ENCODE measurements at places on chromosomes 1 and 21. TPM values are rescaled to one million over a fixed set of nuclear protein-coding genes. Genes with fewer than 3 reads are reported as not detected.

DNA sequence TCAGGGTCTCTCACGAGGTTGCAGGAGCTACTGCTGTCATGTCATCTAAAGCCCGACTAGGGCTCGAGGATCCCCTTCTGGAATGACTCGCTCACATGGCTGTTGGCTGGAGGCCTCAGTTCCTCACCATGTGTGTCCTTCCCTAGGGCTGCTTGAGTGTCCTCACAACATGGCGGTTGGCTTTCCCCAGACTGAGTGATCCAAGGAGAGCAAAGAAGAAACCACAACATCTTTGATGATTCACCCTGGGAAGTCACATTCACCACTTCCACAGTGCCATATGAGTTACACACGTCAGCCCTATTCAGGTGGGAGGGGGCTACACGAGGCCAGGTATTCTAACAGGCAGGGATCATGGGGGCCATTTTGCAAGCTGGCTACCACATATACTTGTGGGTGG, 64.9 kb downstream of the FHAD1 start:
- peaks cover 2% of the 10 kb centered on the region for H3K27me3 ChIP-seq
- DNase-seq, result no peak
- no peak overlapping the region for H3K4me3 ChIP-seq
- H3K36me3 ChIP-seq, result no peaks in the 10 kb centered on the region
- H3K27ac ChIP-seq, result no peak overlapping the region

DNA sequence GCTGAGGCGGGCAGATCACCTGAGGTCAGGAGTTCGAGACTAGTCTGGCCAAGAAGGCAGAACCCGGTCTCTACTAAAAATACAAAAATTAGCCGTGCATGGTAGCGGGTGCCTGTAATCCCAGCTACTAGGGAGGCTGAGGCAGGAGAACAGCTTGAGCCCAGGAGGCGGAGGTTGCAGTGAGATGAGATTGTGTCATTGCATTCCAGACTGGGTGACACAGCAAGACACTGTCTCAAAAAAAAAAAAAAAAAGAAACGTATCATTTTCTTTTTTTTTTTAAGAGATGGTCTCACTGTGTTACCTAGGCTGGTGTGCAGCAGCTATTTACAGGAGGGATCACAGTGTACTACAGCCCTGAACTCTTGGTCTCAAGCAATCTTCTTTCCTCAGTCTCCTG, 47.3 kb downstream of the ITGB3BP start:
- H3K36me3 ChIP-seq, result peaks cover 27% of the 10 kb centered on the region
- H3K4me3 ChIP-seq, result no peak overlapping the region
- DNase-seq, result no peak
- H3K27me3 ChIP-seq, result no peaks in the 10 kb centered on the region
- H3K4me1 ChIP-seq, result no peaks in the 10 kb centered on the region
- no peak overlapping the region for H3K27ac ChIP-seq

Gene LCE1C
- not detected for total RNA-seq

Gene KRTAP11-1
- total RNA-seq, result not detected

Gene ADAMTS4
- total RNA-seq, result 0.30 TPM

Data from activated CD8-positive, alpha-beta memory T cell treated with anti-CD3 and anti-CD28 coated beads, Interleukin-2, amount 10 ng/mL, durations not matched to agents 7 days and 5 days (primary cell).